ENCODE measurements at places on chromosomes 5 and 9.

DNA sequence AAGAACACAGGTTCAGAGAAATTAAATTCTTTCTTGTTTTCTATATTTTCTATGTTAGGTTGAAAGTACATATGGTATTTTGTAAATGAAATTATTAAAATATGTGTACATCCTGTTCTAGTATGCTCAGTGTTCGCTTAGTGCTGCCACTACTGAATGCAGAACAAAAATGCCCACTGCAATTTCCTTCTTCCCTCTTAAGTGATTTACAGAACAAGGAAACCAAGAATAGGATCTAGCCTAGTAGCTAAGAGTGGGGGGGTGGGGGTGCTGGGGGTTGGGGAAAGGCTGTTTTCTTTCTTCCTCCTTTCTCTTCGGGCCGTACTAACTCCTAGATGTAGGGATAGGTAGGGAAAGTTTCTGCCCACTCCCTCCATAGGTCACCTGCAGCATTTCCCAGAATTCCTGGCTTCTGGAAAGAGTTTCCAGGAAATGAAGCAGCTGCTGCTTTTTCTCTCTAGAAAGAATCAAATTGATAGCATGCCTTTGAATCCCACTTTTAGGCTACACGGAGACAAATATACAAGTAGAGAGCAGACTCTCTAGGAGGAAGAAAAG lies 15.7 kb downstream of the SPATA9 start:
- DNase-seq: no peak

GRCh38 chr5:121430538-121430937 lies 421.1 kb upstream of the FTMT start:
- no peak for DNase-seq

DNA sequence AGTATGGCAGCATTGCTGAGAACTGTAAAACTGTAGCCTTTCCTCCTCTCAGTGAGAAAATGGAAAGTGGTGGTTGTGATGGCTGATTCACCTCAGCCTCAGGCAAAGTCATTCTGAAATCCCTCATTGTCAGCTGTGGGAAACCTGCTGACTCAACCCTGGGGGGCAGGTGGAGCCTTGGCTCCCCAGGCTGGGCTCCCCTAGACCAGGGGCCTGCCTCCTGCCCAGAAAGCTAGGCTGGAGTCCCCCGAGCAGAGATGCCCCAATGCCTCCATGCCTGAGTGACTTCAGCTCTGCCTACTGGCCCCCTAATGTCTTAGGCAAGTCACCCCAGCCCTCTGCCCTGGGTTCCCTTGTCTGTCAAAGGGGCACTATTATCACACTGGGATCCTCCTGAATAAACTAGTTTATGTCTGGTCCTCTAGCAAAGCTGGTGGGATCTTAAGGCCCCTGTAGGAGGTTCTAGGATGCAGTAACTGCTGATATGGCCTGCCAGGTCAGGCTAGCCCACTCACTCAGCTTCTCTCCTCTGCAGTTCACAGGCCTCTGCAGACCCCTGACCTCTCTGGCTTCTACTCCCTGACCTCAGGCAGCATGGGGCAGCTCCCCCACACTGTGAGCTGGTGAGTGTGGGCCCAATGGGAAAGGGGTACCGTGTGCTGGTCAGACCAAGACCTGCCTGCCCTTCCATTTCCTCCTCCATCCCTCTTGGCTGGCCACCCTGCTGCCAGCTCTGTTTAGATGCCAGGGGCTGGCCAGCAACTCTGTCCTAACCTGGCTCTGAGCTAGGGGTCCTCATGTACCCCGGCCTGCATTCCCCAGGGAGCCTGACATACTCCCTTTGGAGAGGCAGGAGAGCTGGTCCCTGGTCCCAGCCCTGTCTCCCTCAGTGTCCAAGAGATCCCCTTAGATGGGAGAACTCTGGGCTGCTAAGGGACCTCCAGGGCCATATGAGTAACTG lies 24.2 kb downstream of the TCF7 start:
- no peak for DNase-seq

- DNase-seq: no peak
Observed at GRCh38 chr5:2014058-2014610, 131.4 kb upstream of the IRX4 start.

GRCh38 chr9:137544176-137544760 lies 5.9 kb downstream of the PNPLA7 start:
- no peak for DNase-seq

GRCh38 chr5:31355337-31355736 lies 161.9 kb downstream of the CDH6 start:
- DNase-seq: no peak

- no peak for DNase-seq
Observed at GRCh38 chr5:159912033-159912800, 4.1 kb upstream of the ADRA1B start.

DNA sequence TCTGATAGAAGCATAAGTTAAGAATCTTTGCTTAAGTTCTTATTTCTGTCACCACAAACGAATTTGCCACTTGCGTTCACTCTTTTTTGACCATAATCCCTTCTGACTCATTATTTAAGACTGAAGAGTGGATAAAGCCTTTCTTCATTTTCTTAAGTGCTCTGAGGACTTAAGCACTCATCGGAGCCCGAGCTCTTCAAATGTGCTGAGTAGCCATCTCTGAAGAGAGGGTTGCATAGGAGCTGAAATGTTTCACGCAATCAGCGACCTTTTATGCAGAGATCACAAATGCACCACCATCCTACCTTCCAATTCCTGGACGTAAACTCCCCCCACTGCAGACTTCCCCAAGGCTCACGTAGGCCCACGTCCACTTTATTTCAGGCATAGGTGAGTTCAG lies 699.2 kb downstream of the IRX1 start:
- no peak for DNase-seq

DNA sequence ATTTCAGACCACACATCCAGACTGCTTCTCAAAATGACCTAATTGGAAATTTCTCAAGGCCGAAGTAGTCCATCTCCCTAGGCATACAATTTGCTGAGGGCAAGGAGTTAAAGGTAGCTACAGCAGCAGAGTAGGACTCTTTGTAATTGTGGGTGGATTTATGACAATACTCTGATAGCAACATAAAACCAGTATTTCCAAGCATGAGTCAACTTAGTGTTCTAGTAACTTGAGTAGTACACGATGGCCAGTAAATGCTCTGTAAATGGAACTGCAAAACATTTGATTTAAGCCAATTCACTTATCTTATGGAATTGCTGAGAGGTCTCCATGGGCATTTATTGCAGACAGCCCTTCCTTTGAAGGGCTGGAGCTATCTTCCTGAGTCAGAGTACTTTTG lies 352.2 kb downstream of the PLK2 start:
- DNase-seq: no peak

Measured in fibroblast of skin of left quadriceps (primary cell).